ENCODE measurements at places on chromosomes 3 and 15. TPM values are rescaled to one million over a fixed set of nuclear protein-coding genes. Genes with fewer than 3 reads are reported as not detected.

The LNP1 gene
- 1.0 TPM for total RNA-seq

- no peak for DNase-seq
Observed at GRCh38 chr15:45612790-45613415, 21.9 kb upstream of the SQOR start.

DNA sequence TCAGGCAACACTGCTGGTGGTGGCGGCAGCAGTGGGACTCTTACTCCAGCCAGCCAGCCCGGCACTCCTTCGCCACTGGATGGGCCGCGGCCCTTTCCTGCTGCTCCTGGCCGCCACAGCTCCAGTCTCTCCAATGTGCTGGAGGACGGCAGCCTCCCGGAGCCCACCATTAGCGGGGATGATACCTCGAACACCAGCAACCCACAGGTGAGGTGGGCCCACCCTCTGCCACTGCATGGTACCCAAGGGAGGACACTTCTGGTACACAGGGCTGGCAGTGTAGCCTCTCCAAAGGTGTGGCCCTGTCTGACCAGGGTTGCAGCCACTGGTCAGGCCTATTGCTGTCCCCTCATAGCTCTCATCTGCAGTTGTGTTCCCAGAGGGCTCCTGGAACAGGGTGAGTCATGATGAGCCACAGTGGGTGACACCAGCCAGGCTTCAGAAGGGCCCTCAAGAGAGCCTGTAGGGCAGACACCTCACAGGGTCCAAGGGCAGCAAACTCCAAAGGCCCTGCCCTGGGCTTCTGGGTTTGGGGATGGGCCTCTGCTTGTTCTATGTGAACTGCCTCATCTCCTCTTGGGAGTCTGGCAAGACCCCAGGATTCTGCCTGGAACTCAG lies 20.8 kb downstream of the NBEAL2 start:
- DNase-seq: no peak

DNA sequence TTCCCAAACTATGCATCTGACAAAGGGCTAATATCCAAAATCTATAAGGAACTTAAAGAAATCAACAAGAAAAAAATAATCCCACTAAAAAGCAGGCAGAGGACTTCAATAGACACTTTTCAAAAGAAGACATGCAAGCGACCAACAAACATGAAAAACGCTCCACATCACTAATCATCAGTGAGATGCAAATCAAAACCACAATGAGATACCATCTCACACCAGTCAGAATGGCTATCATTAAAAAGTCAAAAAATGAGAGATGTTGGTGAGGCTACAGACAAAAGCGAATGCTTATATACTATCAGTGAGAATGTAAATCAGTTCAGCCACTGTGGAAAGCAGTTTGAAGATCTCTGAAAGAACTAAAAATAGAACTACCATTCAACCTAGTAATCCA lies 20.2 kb downstream of the CFAP44 start:
- no peak for DNase-seq

DNA sequence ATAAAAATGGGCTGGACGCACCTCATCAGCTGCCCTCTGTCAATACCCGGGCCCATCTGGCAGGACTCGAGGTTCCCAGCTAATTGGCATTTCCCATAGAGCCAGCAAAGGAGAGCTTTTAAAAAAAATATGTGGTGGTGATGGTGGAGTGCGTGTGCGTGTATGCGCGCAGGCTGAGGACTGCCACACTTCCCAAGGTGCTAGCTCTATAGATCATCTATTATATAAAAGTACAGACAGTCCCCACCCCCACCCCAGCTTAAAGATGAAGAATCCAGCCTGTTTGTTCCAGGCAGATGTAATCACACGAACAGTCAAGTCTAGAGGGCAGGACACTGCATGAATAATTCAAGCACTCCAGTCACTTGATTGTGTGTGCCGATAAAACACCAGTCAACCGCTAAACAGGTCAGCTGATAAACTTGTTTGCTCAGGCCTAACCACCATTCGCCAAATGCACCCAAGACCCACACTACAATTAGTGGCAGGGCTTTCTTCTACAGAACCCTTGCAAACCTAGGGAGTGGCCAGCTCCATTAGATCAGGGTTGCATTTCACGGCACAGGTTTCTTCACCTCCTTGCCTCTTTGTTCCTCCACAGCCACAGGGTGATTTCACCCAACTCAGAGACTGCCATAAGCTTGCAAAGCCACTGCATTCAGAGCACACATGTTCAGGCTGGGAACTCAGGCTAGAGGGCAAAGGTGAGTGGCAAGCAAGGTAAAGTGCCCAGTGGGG lies 5.8 kb downstream of the TLE3 start:
- peak; percentile 88 for DNase-seq

All from foreskin keratinocyte (primary cell).